ENCODE measurements at places on chromosomes 7 and 10.

GRCh38 chr7:44974549-44974948, 4.3 kb downstream of the MYO1G start:
- DNase-seq: no peak

DNA sequence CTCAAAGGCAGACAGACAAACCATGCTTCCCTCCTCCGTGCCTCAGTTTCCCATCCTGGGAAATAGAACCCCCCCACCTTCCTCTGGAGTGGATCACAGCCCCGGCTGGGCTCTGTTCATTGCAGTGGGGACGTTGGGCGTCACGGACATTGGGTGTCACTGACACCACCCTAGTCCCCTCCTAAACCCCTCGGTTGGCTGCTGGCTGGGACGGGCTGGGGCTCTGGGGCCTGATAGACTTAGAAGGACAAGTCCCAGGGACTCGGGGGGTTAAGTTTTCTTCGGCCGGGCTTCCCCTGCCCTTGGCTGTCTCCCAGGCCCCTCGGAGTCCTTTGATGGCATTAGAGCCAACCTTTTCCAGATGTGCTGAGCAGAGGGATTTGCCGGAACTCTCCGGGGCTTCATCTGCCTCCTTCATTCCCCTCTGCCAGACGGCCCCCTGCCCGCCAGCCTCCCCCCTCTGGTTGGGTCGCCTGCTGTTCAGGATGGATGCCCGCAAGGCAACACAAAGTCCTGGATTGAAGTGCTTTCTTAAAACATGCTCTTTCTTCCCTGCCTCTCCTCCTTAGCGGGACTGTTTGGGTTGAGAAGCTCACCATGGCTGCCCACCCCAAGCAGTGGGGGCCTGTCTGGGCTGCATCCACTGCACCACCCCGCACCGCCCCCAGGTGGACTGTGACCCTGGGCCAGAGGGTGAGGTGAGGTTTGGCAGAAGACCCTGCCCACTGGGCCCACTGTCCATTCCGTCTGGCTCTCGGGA, 73.0 kb downstream of the COL26A1 start:
- no peak for DNase-seq

GRCh38 chr7:135939261-135939812, 37.8 kb downstream of the MTPN start:
- no peak for DNase-seq

DNA sequence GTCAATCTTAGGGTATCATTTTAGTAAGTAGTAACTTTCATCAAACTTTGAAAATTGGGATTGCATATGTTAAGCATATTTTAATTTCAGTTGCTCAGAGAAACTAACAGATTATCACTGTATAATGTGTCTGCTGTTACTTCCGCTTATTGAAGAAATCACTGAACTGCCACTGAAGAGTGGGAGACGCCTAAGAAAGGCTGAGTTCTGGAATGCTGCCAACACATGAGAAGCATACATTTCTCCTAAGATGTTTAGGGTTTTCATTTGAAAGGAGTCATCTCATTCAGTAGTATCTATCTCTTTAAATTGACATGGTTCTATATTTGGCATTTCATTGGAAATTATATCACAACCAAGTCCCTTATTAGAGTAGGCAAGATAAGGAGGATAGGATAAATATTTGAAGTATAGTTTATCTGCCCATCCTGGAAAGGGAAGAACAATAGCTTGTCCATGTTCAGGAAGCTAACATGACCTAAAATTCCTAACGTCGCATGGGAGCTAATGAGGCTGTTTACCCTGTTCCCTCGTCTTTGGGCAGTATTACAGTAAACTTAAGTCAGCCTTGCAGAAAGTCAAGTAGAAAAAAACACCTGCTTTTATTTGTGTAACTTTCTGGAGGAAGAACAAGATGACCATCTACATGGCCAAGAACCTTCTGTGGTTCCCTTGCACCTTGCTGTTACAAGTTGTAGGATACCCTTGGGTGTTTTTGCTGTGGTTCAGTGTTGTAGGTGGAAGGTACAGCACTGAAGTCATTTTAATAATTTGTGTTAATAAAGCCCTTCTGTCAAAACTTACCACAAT, 67.3 kb downstream of the NHLRC2 start:
- no peak for DNase-seq

GRCh38 chr7:877312-878232, 1.2 kb downstream of the GET4 start:
- DNase-seq: no peak

GRCh38 chr10:89079961-89080360, 89.4 kb downstream of the FAS start:
- DNase-seq: no peak

DNA sequence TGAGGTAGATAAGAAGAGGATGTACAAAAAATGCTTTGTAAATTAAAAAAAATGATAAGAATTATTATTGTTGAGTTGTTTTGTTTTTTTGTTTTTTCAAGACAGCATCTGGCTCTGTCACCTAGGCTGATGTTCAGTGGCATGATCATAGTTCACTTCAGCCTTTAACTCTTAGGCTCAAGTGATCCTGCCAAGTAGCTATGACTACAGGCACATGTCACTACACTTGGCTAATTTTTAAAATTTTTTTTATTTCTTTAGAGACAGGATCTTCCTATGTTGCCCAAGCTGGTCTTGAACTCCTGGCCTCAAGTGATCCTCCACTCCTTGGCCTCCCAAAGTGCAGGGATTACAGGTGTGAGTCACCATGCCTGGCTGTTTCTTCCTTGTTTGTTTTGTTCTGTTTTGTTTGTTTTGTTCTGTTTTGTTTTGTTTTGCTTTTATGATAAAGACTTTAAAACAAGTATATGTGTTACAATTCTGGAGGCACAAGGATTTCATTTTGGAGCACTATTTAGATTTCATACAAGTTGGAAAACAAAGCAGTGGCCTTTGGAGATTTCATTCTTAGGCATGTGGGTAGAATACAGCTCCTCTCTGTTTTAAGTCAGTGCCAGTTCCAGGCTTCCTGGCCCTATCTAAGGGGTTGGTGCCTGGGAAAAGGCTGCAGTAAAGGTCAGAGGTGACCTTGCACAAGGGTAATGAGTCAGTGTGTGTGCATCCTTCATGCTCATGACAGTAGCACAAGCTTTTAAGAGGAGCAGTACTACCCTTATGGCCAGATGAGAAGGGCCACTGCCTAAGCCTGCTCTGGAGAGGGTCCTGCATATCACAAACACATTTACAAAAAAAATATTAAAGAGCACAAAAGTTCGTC, 17.9 kb downstream of the FGFBP3 start:
- no peak for DNase-seq

GRCh38 chr10:77664008-77664407, 26.4 kb upstream of the KCNMA1 start:
- DNase-seq: no peak

DNA sequence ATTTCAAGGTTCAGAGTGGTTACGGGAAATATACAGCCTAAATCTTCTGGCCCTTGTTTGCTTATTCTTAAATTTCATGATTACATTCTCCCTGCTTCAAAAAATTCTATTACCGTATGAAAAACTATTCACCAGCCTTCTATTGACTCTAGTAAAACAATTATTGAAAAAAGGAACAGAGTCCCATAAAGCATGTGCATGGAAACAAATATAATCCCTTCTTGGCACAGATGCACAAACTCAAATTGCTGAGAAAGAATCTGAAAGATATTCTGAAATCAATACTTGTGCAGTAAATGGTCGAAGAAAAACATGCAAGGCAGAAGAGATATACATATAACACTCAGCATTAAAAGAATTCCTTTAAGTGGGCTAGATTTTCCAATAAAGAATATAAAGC, 83.6 kb downstream of the LRRN3 start:
- no peak for DNase-seq

- no peak for DNase-seq
Observed at GRCh38 chr10:11012421-11013295, 5.0 kb upstream of the CELF2 start.

- no peak for DNase-seq
Observed at GRCh38 chr10:49133706-49134248, at the start of gene FAM170B. Gene FAM170B (minus strand): TSS chr10:49134021. CDS start chr10:49133918, 103 bp downstream.

- no peak for DNase-seq
Observed at GRCh38 chr7:28155019-28155660, 25.5 kb downstream of the JAZF1 start.

DNA sequence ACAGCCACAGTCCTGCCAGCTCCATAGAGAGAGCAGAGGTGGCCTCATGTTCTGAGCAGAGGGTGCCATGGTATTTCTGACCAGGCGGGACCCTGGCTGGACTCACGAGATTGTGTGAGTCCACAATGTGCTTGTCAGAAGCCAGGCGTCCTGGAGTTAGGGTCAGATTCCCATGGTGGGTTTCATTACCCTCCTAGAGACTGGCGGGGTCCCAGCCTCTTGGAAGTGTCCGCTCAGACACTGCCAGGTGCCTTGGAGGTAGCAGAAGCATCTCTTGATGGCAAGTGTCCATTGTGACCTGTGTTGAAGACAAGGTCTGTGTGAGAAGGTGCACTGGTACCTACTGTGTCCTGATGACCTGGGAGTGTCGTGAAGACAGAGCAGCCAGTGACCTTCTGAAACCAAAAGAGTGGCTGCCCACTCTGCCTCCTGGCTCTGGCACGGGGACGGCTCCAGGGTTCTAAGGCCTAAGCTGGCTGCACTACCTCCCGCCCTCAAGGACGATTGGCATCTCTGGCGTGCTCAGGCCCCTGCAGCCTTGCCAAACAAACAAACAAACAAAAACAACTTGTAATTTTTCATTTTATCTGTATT, 56.8 kb downstream of the MGMT start:
- no peak for DNase-seq

DNA sequence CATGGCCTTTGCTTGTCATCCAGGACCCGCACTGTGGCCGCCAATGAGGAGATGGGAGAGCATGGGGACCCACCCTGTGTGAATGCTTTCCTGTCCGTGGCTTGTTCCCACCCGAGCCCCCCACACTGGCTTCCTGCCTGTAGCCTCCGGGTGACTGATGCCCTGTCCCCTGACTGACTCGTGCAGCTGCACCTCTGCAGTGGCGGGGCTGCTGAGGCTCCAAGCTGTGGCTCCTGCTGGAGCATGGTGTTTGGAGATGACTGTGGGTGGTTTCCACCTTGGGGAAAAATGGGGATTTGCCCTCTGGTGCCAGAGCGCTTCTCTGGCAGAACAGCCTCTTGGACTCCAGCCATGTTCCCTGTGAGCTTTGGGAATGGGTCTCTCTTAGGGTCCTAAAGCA, 2.1 kb downstream of the CAMK1D start:
- no peak for DNase-seq

DNA sequence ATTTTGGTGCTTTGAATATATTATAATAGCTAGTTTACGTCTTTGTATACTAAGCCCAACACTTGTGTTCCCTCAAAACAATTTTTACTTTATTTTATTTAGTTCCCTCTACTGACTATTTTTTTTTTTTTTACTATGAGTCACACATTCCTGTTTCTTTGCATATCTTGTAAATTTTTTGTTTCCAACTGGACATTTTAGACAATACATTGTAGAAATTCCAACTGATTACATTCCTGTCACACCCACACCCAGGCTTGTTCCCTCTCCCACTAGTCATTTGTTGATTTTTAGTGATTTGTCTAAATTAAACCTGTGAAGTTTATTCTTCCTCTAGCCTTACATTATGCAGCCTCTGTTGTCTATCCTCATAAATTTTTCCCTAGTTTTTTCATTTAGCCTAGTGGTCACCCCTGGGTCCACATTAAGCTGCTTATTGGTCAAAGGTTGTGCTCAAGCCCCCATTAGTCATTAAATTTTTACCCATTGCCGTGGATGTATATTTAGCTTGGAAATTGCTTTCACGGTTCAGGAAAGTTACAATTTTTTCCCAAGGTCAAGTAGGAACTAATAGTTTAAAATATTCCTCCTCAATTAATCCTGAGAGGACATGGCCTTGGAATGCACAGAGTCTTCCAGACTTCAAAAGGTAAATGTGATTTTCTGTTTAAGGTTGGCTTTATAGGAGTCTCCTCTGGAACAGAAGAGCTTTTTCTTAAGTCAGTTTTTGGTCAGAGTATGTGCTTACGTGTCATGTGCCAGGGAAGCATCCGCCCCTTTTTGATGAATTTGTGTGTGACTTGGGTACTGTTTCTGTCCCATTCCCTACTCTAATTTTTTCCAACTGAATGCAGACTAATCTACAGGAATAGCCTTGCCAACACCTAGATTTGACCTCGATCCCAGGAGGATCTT, 207.6 kb upstream of the TMEM72 start:
- no peak for DNase-seq

DNA sequence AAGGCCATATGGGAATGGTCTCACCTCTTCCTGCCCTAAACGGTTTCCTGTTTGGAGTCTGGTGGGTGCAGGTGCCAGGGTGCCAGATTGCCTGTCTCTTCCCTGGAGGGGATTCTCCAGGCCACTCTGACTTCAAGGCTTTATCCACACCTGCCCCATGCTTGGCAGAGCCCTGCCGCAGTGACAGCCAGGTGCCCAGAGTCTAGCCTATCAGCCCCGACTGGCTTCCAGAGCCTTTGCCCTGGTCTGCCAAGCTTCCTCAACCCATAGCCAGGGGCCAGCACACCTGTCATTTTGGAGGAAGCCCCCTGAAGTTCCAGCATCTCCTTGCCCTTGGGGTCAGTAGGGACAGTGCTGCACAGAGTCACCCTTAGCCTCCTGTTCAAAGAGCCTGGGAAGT, 21.6 kb downstream of the TBATA start:
- DNase-seq: peak; percentile 26

DNA sequence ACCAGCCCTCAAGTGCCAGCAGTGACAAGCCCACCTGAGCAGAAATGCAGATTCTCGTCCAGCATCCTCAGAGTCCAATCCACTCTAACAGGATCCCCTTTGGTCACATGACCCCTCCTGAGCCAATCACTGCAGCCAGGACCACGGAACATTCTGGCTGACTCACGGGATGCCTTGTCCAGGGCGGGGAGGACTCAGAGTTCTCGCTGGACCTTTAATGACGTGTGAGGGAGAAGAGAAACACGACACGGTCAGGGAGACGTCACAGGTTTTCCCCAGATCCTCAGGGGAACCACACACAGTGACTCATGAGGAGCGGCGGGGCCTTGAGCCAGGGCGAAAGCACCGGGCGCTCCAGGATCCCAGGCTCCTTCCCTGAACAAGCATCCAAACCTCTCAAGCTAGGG, 155.7 kb downstream of the PTPRN2 start:
- DNase-seq: no peak

GRCh38 chr7:131653418-131654248, 97.2 kb upstream of the PODXL start:
- DNase-seq: no peak

DNA sequence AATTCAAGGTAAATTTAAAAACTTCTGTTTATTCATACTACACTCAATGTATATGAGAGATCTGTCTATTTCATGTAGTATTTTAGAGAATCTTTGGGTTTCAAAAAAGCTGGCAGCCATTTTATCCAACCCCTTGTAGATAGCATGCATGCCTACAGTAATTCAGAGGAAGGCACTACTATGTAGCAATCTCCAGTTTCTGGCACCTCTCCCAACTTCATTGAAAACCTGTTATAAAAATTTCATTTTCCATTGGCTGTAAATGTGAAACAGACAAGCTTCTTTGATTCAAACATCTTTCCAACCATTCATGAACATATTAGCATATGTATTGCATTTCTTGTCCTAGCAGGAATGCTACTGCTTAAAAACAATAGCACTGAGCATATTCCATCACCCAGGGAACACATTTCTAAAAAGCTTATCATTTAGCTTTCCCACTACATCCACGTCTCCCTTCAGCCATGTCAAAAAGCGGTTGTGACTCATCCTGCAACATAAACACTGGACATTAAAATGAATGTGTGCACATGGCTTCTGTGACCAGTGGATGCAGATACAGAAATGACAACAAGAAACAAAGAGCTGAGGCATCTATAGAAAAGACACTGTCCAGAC, 330.4 kb upstream of the AOAH start:
- DNase-seq: no peak

GRCh38 chr10:83862723-83863122, 276.6 kb upstream of the GHITM start:
- no peak for DNase-seq

Data from sciatic nerve (tissue), 2 donors.